ENCODE measurements at places on chromosomes 1 and 21.

GRCh38 chr1:213988507-213989001, 781 bp downstream of the PROX1 start:
- no peak for DNase-seq

- DNase-seq, result peak; percentile 81
Measured at GRCh38 chr21:42424914-42425541, 21.3 kb downstream of the UBASH3A start.

- DNase-seq, result no peak
Measured at GRCh38 chr1:149934356-149934755, 2.3 kb downstream of the MTMR11 start.

- no peak for DNase-seq
Measured at GRCh38 chr1:206556047-206556749, 48.9 kb downstream of the RASSF5 start.

DNA sequence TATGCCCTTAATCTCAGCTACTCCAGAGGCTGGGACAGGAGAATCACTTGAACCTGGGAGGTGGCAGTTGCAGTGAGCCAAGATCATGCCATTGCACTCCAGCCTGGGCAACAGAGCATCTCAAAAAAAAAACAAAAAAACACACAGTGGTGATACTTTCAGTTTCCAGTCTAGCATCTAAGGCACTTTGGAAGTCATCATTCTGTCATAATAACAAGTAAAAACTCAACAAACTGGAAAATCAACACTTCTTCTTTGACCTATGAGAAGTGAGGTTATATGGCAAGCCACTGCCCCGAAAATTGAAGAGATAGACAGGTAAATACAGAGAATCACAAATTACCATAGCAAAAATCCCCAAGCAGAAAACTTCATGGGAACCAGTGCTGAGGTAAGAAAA, 51.9 kb downstream of the IL12RB2 start:
- DNase-seq, result no peak

GRCh38 chr1:119712342-119713038, 756 bp downstream of the PHGDH start:
- no peak for DNase-seq

GRCh38 chr1:118097622-118098348, 87.2 kb downstream of the SPAG17 start:
- DNase-seq, result no peak

DNA sequence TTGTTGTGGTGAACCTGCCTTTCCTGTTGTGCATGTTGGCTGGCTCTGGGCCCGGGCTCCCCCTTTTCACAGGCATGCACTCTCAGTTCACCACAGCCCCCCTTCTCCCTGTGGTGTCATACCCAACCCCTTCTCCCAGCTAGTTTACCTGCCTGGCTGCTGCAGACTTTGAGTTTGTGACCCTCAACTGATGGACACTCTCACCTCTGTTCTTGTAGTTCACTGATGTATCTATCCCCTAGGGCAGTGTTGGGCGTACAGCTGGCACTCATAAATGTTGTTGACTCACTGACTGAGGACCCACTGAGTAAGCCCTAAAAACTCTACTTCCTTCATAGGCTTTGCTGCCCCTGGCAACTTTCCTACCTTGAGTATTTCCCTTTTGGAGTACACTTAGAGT, 54.9 kb downstream of the WDR64 start:
- DNase-seq, result peak; percentile 58

DNA sequence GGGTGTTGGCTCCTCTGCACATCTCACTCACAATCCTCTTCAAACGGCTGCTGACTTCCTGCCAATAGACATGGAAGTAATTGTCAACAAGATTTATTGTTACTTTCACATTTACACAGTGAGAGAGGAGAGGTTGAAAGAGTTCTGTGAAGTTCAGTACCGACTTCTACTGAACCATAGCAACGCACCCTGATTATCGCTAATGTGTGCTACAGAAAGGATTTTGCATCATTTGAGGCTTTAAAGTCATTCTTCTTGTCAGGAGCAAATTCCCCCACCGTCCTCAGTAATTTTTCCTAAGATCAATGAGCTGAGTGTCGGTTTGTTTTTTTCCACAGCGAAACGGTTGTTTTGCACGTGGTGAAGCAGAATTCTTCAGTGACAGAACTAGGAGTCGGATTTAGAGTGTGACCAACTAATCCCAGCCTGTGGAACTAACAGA, 361.0 kb downstream of the ADGRL2 start:
- no peak for DNase-seq

- no peak for DNase-seq
Measured at GRCh38 chr1:93587354-93587753, 94.3 kb downstream of the BCAR3 start.

DNA sequence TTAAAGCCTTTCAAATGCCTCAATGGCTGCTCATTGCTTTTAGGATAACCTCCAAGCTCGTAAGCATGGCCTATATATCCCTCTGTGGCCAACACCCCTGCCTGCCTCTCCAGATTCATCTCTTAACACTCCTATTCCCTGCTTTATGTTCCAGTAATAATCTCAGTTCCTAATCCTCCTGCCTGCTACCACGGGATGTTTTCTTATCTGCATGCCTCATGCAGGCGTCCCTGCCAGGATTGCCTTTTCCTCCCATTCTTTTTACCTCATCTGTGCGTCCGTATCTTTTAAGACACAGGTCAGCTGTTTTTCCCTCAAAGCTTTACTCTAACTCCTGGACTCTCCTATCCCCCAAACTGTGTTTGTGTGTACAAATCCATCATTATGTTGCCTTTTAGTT, 36.1 kb downstream of the ZBTB40 start:
- no peak for DNase-seq

GRCh38 chr1:172561252-172561651, 28.3 kb downstream of the SUCO start:
- no peak for DNase-seq

DNA sequence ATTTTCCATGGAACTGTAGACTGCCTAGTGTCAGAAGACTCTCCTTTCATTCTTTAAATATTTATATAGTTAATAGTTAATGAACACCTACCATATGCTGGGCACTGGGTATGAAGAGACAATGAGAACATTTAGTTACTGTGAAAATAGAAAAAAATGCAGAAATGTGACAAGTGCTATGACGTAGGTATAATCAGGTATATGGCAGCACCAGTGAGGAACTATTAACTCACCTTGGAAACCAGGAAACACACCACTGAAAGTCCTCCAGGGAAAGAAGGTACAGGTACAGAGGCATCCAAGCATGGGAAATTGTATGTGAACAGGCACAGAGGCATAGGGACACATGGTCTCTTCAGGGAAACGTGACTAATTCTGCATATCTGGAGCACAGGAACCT, 42.3 kb downstream of the DPT start:
- no peak for DNase-seq

DNA sequence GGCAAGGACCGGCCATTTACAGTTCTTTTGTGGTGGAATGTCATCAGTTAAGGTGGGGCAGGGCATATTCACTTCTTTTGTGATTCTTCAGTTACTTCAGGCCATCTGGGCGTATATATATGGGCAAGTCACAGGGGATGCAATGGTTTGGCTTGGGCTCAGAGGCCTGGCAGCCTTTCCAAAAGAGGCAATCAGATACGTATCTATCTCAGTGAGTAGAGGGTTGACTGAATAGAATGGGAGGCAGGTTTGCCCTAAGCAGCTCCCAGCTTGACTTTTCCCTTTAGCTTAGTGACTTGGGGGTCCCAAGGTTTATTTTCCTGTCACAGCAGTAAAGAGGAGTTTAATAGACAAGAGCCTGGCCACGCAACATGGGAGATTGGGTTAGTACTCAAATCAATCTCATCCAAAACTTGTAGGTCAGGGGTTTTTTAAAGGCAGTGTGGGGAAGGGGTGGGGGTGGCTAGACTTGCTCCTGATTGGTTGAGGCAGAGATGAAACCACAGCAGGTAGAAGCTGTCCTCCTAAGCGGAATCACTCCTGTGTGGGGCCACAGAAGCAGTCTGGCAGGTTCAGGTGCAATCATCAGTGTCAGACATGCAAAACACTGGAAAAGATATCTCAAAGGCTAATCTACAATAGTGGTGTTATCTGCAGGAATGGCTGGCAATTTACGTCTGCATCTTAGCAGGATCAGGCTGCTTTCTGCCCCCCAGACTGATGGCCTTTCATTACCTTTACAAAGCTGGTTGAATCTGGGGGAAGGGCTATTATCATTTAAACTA, 112.9 kb downstream of the TLR5 start:
- no peak for DNase-seq
